ENCODE measurements at places on chromosomes 5 and 9.

GRCh38 chr5:143057580-143057999 is 287.4 kb downstream of the ARHGAP26 start:
- no peak for DNase-seq

DNA sequence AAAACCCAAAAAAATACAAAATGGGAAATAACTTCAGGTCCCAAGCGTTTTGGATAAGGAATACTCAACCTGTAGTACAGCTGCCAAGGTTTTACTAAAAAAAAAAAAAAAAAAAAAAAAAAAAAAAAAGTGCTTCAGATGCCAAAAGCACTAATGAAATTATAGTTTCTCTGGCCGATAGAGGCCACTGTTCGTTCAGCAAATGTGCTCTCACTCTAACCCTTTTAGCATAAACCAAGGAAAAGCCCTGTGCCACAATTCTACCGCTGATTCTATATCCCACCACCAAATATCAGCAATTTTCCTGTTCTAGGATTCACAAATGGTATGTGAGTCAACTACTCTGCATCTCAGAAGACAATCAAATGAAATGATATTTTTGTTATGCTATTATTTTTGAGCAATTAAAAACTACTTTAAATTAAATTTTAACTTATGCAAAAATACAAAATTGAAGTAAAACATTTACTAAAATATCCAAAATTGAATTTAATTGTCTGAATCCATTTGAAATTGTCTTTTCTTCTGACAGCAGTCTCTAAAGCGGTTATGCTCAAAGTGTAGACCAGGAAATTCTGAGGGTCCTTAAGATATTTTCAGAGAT is 79.8 kb downstream of the RICTOR start:
- no peak for DNase-seq

GRCh38 chr9:130451509-130452388 is 7.0 kb downstream of the ASS1 start:
- DNase-seq, result no peak

DNA sequence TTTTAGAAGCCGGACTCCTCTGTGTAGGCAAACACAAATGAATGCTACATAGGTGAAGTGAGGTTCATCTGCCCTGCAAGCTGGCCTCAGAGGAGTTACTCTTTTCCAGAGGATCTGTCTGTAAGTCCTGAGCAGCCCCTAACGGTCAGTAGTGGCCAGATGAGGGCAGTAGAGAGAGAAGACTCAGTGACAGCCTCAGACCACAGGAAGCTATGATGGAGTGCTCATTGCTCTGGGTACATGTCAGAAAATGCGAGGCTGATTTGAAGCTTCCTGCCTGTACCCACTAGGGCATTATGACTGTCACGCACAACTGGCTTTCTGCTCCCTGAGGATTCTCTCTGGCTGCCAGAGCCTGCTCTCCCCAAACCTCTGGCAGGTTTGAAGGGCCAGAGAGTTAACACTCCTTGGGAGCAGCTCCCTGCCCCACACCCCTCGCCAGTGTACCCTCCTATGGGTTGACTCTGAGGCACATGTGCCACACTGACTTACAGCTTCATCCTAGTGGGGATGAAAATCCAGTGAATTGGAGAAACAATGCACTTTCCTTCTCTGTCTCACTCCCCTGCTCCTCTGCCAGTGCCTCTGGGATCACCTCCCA is 141.5 kb downstream of the GABRG2 start:
- no peak for DNase-seq

DNA sequence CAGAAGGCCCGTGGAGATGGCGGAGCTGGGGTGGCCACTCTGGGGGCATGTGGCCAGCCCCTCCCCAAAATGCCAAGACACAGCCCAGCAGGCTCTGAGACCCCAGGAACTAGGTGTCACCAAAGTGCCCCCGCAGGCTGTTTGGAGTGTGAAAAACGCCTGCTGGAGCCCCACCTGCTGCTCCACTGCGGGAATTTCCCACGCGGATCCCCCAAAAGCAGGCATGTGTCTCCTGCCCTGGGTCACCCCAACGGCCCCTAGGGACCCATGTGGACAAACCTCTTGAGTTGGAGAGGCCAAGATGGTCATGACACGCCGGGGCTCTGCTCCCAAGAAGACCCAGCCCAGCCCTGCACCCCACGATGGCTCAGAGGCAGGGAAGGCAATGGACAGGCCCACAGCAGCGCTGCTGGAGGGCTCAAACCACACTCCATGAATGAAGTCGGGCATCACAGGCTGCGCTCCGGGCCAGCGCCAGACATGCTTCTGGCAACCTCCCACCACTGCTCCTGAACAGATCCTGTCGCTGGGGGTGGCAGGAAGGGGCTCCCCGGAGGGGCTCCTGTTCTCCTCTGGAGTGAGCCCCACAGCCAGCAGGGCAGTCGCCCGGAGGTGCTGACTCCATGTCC is 15.3 kb downstream of the NOTCH1 start:
- DNase-seq, result no peak

GRCh38 chr9:68832861-68833518 is 128.0 kb downstream of the PIP5K1B start:
- DNase-seq, result no peak

DNA sequence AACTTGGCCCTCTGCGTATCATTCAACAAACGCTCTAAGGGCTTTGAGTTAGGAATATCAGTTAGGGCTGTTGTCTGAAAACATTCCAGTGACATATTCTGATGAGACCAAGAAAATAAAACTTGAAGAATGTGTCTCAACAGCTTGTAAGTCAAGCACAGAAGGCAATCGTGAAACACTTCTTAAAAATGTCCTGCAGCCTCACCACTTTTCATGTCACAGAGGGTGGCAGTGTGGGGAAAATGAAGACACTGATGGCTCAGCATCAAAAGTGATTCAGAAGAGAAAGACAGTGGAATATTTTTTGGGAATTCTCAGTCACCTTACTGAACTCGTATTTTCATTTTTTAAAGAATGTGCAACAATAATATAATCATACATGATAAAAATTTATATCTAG is 247.3 kb downstream of the CTNND2 start:
- no peak for DNase-seq

- DNase-seq, result no peak
Observed at GRCh38 chr5:170171811-170172210, 61.0 kb upstream of the C5orf58 start.

DNA sequence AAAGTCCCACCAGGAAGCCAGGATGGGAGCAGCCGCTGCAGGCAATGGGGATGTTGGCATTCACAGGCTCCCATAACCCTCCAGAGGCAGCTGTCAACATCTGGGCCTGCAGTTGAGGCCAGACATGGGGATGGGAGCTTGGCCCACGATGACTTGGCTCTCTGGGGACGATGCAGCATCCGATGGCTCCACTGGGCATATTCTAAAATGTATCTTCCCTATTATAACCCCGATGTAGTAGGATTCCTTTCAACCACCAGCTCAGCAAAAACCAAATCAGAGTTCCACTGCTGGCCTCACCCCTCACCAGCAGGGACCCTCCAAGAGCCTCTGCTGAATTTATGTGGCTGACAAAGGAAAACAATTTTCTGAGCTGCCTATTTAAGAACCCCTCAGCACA is 7.1 kb downstream of the SPRY4 start:
- no peak for DNase-seq

DNA sequence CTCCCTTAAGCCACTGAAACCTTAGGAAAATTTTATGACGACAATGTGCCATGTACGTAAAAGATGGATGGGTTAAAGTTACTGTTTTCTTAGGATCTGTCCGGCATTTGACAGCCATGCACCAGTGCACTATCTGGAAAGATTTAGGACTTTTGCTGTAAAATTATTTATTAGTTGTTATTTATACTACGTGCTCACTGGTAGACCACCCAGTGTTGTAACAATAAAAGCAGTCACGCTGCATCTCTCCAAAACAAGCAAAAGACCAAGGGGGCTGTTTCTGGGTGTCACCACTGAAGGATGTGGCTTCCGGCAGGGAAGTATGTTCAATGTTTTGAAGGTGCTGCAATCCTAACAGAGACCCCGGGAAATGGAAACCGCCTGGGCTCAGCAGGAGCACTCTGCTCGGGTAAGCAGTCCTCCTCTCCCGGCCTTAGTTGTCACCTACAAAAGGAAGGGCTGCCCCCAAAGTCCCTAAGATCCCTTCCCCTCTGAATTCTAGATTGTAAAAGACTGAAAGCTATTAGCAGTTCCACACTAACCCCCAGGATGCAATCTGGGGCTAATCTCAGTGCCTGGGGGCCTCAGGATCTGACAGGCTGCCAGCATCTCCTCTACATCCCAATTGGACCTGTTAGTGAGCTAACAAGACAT is 38.6 kb downstream of the SAXO1 start:
- no peak for DNase-seq

DNA sequence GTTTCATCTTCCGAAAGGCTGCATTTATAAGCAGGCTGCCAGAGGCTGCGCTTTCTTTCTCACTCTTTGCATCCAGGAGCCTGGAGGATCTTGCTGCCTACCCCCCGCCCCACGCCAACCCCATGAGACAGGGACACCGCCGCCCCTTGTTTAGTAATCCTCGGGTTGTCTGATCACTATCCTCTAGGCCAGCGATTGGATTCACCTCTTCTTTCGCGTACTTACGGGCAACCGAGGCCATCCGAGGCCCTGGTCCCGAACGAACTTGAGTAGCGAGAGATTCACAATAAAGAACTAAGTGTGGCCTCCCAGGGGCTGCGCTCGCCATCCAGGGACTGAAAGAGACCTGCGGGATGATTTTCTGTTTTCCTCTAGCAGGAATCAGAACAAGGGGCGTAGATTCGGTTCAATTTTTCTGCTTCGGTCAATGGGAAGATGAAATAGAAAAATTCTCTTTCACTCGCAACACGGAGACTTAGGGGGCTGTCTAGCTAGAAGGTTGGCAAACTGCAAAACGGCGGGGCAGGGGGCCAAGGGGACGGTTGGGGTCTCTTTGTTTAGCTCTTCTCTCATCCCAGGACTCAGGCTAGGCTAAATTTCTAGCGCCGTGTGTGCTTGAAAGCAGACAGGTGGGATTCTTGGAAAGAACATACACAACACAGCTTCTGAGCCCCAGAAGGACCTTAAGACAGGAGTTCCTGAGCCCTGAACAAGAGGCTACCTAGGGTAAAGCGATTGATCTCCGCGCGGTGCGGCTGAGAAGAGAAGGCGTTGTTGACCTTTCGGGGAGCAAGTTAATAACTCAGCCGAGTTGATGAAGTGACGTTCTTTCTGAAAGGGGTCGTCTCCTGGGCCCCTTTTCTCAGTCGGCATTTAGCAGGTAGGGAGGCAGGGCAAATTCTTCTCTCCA is 5.8 kb upstream of the ISL1 start:
- no peak for DNase-seq

GRCh38 chr5:109191153-109191558 is 218.6 kb downstream of the PJA2 start:
- DNase-seq, result no peak

DNA sequence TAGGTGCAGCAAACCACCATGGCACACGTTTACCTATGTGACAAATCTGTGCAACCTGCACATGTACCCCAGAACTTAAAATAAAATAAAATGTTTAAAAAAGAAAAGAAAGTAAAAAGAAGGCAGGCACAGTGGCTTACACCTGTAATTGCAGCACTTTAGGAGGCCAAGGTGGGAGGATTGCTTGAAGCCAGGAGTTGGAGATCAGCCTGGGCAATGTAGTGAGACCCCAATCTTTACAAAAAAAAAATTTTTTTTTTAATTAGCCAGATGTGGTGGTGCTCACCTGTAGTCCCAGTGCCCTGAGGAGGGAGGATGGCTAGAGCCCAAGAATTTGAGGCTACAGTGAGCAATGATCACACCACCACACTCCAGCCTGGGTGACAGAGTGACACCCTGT is 12.5 kb upstream of the LHFPL2 start:
- no peak for DNase-seq

DNA sequence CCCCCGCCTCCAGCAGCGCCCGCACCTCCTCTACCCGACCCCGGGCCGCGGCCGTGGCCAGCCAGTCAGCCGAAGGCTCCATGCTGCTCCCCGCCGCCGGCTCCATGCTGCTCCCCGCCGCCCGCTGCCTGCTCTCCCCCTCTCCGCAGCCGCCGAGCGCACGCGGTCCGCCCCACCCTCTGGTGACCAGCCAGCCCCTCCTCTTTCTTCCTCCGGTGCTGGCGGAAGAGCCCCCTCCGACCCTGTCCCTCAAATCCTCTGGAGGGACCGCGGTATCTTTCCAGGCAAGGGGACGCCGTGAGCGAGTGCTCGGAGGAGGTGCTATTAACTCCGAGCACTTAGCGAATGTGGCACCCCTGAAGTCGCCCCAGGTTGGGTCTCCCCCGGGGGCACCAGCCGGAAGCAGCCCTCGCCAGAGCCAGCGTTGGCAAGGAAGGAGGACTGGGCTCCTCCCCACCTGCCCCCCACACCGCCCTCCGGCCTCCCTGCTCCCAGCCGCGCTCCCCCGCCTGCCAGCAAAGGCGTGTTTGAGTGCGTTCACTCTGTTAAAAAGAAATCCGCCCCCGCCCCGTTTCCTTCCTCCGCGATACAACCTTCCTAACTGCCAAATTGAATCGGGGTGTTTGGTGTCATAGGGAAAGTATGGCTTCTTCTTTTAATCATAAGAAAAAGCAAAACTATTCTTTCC is 19.3 kb downstream of the CDKN2A start:
- no peak for DNase-seq

- no peak for DNase-seq
Observed at GRCh38 chr5:181223058-181223728, at the start of gene TRIM41. TSS of gene TRIM41 (plus strand) at chr5:181223281. CDS start at chr5:181224000, 719 bp downstream.

GRCh38 chr5:153783362-153783658 is 255.4 kb downstream of the FAM114A2 start:
- no peak for DNase-seq

GRCh38 chr5:140251527-140251973 is 51.4 kb downstream of the PFDN1 start:
- DNase-seq, result no peak

DNA sequence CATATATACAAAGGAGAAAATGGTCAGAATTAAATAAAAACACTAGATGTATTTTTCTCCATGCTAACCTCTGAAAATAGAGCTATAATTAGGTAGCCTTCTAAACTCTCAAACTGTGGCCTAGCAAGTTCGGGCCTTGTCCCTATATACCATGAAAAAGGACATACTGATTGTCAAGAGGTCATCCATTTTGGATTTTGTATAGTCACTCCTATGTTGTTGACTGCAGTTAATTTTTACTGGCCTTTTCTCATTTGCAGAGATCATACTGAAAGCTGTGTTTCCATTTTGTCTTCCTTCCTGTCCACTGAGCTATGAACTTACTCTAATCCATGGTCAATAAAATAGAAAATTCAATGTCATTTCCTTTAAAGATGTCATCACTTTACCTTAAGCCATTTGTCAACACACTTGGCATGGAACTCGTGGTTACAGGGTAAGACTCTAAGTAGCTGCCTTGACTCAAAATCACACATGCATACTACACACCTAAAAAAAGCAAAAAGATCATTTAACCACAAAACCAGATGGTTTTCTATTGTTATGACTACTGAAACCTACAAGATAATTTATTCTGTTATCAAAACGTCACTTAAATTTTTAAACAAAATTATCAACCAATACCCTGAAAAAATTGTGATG is 58.0 kb downstream of the RNF38 start:
- DNase-seq, result no peak

DNA sequence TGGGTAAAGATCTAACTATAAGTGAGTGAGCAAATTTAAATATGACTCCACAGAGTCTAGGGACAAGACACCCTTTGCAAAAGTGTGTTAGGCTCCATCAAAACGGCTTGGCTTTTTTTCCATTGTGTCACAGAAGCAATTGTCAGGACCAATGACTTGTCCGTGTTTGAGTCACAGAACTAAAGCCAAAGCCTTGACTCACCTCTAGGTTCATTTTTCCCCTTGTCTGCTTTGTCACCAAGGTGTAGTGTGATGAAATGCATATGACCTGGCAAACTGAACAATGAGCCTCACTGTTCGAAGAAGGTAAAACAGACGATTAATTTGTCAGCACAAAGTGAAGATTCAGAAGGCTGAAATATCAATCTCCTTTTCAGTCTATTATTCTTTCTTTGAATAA is 331.0 kb downstream of the GLIS3 start:
- no peak for DNase-seq
